ENCODE measurements at places on chromosomes 7 and 10.

GRCh38 chr10:129799942-129800341 is 164.1 kb downstream of the EBF3 start:
- no peak for DNase-seq

DNA sequence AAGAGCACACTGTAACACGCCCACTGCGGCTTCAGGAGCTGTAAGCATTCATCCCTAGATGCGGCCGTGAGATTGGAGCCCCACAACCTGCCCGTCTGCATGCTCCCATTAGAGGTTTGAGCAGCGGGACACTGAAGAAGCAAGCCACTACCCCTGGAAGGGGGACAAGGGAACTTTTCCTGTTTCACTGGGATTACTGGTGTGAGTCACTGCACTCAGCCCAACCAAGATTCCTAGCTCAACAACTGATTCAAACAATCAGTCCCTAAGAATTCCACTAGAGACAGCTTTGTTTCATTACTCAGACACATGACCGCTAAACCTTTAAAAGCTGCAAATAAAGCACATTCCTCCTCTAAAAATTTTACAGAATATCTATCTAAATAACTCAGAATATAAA is 69.8 kb downstream of the ORC5 start:
- DNase-seq, result no peak

- DNase-seq, result peak; percentile 50
Measured at GRCh38 chr7:19754521-19755116, 18.8 kb downstream of the TMEM196 start.

DNA sequence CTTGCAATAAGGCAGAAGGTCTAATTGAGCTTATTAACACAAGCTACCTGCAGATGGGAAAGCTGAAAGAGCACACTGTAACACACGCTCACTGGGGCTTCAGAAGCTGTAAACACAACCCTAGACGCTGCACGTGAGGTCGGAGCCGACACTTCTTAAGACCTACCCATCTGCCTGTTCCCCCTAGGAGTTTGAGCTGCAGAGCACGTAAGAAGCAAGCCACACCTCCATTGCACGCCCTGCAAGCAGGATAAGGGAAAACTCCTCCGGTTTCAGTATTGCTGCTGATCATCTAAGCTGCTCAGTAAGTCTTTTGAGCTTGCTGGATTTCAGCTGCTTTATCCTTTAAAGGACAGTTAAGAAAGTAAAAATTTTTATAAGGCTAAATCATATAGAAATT is 244.0 kb upstream of the ZWINT start:
- no peak for DNase-seq

DNA sequence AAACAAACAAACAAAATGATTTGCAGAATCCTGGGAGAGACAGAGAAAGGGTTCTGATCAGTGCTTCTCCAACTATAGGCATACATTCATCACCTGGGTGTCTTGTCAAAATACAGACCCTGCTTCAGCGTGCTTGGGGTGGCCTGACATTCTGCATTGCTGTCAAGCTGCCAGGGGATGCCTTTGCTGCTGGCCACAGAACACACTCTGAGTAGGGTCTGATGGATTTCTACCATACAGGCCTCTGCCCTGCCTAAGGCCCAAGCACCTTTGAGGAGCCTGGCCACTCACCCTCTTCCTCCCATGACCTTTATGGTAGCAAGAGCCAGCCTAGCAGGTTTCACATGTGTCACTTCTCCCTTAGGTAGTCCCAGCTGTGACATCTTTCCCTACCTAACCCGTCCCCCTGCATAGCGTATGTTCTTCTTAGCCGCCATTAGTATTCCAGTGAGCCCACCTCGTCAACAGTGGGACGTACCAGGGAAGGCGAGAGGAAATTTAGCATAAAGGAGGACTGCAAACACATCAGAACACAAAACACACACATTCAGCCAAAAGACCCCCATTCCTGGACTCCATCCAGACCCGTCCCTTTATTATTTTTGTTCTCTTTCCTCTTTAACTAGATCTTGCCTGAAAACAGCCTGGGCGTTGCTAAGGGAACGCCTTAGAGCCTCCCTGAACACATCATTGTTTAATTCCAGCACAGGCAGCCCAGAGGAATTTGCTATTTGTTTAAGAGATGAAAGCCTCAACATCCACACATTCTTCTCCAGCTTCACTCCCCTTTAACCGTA is 43.9 kb upstream of the PODXL start:
- DNase-seq, result no peak

DNA sequence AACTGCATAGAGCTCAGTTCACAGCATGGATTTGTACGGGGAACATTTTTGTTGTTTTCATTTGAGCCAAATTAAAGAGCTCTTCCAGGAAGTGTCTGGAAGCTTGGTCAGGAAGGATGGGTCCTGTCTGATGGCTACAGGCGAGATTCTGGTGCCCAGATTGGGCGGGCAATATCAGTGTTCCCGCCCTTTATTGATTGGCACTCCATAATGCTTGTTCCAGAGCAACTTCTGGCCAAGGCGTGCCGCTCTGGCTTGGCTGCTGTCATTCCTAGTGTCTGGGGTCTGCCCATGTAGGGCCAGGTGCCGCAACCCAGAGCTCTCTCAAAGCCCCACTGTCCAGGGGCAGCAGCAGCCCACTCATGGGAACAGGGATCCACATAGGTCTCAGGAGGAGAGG is 45.9 kb downstream of the RAMP3 start:
- no peak for DNase-seq

DNA sequence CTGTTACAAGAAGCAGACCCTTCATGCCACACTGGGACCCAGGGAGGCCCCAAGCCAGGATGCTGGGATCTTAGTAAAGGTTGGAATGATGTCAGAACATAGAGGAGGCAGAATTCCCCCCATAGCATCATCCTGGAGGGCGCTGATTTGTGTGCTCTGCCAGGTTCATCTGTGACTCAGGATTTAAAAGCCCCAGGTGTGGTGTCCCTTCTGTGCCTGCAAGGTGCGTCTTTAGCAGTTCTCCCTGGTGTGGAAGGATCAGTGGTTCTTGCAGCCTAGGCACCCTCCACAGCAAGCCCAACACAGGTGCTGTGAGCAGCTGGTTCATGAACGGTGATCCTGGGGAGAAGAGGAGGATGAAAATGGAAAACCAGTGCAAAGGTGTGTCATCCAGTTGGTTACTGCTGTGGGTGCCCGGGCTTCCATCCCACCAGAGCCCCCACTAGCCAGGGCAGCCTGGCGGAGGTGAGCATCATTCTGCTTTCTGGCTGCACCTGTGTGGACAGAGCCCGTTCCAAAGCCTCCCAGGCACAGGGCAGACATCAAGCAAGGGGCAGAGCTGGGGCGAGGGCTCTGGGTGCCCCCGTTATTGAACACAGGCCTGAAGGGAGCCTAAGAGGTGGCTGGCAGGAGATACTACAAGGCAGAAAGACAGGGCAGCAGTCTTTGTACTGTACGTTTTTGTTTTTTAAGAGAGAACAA is 49.5 kb downstream of the IKZF1 start:
- DNase-seq, result no peak

GRCh38 chr10:24374134-24374915 is 165.4 kb downstream of the KIAA1217 start:
- no peak for DNase-seq

DNA sequence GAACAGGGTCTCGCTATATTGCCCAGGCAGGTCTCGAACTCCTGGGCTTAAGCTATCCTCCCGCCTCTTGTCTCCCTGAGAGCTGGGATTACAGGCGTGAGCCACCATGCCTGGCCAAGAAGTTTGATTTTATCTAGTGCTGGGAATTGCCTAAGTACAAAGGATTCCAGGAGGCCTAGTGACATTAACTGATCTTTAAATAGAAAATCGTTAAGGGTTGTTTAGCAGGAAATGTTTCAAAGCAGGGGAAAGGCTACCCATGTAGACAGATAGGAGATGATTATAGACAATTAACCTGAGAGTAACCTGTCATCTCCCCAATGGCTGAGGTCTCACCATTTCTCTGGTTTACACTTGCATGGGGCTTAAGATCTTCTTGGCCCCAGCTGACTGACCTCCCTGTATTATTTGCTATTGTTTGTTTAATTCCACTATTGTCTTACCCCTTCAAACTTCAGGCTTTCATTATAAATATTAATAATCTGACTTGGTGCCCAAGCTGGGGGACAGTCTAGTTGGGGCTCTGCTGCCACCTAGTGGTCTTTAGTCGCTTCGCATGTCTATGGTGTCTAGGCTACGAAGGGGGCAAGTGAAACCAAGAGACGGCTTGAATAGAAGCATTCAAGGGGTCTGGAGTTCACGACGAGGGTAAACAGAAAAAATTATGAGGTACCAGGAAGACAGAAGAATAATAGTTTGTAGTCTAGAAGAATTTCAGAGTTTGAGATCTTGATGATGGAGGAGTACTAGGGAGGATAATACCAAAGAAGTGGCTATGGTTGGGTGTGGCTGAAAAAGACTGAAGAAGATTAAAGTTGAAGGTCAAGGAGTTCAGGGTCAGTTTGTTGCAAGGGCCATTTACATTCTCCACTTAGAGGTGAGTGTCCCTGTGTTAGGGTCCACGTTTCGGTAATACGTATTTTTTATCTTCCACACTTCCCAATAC is 40.4 kb upstream of the BPGM start:
- peak; percentile 71 for DNase-seq

DNA sequence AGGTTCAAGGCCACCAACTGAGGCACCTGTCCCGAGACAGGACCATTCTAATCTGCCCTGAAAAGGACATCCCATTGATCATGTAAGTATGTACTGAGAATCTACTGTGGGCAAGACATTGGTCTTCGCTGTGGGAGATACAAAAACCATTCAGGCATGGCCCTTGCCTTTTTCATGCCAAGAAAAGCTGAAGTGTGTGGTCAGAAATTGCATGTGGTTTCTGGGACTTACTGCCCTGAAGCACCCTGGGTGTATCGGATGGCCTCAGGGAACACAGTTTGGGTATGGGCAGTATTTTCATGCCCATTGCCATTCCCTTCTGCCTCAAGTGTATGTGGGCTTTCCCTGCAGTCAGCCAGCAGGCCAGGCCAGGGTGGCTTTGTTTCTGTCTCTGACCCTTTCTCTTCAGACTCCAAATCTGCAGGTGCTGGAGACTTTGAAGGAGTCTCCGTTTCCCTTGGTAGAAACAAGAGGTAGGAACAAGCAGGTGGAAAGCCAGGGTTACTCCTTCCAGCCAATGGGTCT is 285.7 kb downstream of the ZEB1 start:
- DNase-seq, result no peak

GRCh38 chr7:69862413-69863064 is 264.3 kb downstream of the AUTS2 start:
- no peak for DNase-seq

DNA sequence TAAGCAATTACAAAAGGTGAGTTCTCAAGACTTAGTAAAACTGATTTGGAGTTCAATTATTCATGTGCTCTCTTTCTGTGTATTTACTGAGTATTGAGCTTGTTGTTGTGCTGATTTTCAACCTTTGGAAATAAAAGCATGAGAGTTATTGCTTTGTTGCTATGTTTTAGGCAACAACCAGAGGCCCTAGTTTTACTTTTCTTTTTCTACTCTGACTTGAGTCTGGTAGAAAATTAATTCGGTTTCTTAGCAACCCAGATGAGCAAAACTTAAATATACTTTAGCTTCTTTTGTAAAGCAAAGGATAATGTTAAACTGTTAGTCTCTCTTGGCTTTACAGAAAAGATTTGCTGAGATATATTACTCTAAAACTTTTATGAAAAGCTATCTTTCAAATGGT is 66.4 kb upstream of the SCIN start:
- no peak for DNase-seq

GRCh38 chr7:82904871-82905270 is 257.8 kb downstream of the PCLO start:
- no peak for DNase-seq

DNA sequence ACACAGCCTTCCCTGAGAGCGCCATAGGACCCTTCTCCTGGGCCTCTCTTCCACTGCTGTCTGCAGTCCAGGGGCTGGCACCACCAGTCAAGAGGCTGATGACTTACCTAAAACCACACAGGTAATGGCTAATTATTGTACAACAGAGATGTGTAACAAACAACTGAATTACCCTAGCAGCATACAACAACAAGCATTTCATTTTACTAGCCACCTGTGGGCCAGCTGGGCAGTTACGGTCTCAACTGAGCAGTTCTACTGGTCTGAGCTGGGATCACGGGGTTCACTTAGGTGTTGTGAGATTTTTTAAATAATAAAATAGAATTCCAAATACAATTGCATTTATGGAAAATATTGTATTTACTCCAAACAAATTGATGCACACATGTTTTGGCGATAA is 431.9 kb downstream of the TNS3 start:
- DNase-seq, result no peak

GRCh38 chr7:46844486-46844885 is 737.4 kb downstream of the TNS3 start:
- no peak for DNase-seq

DNA sequence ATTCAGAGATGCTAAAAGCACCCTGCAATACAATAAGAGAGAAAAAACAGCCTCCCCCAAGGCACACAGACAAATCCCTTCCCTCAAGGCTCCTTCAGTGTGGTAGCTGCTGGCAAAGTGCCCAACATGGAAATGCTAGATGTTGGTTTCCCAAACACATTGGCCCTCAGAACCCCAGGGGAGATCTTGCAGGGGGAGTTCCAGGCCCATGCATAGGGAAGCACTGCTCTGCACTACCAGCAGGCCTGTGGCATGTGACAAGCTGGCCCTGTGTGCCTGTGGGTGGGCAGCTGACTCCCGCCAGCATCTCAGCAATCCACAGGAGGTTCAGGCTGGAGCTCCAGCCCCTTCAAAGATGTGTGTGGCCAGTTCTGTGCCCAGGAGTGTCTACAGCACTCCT is 16.8 kb upstream of the CSGALNACT2 start:
- no peak for DNase-seq

GRCh38 chr10:80472234-80473095 is 18.4 kb downstream of the TSPAN14 start:
- DNase-seq, result no peak

- DNase-seq, result no peak
Measured at GRCh38 chr7:158742065-158742821, 37.6 kb upstream of the NCAPG2 start.

DNA sequence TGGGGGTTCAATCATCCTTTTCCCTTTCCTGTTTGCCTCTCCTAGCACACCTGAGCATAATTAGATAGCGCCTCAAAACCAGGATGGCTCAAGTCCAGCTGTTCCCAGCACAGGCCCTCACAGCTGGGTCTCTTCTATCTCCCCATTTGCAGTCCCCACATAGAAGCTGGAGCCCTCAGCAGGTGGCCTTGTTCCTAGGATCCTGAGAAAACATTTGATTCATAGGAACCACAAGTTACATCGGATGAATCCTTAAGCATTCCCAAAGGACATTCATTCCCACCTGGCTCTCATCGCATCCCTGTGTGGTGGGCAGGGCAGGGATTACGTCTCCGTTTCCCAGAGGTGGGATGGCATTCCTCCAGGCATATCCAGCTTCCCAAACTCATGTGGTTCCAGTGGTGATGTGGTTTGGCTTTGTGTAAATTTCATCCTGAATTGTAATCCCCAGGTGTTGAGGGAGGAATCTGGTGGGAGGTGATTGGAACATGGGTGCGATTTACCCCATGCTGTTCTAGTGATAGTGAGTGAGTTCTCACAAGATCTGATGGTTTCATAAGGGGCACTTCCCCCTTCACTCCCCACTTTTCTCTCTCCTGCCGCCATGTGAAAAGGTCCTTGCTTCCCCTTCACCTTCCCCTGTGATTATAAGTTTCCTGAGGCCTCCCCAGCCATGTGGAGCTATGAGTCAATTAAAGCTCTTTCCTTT is 49.8 kb upstream of the LEP start:
- DNase-seq, result no peak

- no peak for DNase-seq
Measured at GRCh38 chr10:119028900-119029612, 458 bp upstream of the NANOS1 start.
